ENCODE measurements at places on chromosomes 7 and 10.

GRCh38 chr7:12550956-12551355 lies 19.6 kb upstream of the SCIN start:
- no peak for DNase-seq

GRCh38 chr7:85714043-85714578 lies 527.3 kb upstream of the SEMA3D start:
- DNase-seq: no peak

DNA sequence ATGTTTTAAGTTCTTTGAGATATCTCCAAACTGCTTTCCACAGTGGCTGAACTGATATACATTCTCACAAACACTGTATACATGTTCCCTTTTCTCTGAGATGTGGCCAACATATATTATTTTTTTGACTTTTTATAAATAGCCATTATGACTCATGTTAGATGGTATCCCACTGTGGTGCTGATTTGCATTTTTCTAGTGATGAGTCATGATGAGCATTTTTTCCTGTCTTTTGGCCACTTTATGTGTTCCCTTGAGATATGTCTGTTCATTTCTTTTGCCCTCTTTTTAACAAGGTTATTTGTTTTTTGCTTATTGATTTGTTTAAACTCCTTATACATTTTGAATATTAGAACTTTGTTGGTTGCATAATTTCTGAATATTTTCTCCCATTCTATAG lies 1055.1 kb downstream of the NXPH1 start:
- no peak for DNase-seq

GRCh38 chr10:101140950-101141615 lies 10.0 kb downstream of the TLX1 start:
- DNase-seq: no peak

DNA sequence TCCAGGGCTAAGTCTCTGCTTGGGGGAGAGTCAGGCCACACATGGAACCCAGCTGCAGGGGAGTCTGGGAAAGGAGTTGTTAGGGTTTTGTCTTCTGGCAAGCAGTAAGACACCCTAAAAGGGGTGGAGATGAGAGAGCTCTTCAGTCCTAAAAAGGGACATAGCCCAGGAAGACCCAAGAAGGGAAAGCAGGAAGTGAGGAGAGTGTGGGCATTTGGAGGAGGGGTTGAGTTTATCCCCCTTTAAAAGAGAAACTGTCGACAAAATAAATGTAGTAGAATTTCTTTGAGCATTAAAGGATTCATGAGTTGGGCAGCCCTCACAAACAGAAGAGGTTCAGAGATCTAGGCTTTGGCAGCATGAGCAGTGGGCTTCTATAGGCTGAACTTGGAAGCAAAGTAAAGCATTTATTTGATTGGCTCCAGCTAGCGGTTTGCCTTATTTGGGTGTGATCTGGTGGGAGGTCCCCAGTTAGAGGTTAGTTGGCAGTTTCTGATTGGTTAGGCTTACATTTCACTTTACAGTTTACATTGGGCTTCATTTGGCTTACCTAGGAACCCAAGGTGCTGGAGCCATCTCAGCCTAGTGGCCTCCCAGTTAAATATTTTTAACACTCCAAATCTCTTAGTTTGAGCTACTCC lies 246.7 kb downstream of the CAMK1D start:
- no peak for DNase-seq

GRCh38 chr7:75667938-75668337 lies 70.8 kb downstream of the HIP1 start:
- DNase-seq: no peak

DNA sequence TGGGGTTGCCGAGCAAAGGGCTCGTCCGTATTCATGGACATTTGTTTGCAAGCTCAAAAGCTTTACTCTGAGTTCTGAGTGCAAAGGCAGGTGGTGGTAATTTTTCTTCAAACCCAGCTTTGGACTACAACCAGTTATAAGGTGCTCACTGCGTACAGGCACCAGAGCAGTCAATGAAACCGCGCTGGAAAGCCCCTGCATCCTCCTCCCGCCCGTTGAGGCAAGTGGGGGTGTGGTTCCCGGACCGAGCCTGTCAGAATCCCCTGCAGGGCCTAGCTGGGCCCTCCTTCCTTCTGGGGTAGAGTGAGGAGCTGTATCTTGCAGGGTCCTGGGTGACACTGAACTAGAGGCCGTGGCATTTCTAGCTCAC lies 22.3 kb downstream of the AMZ1 start:
- peak; percentile 76 for DNase-seq

- DNase-seq: no peak
Measured at GRCh38 chr7:155220903-155221302, 76.8 kb upstream of the INSIG1 start.

DNA sequence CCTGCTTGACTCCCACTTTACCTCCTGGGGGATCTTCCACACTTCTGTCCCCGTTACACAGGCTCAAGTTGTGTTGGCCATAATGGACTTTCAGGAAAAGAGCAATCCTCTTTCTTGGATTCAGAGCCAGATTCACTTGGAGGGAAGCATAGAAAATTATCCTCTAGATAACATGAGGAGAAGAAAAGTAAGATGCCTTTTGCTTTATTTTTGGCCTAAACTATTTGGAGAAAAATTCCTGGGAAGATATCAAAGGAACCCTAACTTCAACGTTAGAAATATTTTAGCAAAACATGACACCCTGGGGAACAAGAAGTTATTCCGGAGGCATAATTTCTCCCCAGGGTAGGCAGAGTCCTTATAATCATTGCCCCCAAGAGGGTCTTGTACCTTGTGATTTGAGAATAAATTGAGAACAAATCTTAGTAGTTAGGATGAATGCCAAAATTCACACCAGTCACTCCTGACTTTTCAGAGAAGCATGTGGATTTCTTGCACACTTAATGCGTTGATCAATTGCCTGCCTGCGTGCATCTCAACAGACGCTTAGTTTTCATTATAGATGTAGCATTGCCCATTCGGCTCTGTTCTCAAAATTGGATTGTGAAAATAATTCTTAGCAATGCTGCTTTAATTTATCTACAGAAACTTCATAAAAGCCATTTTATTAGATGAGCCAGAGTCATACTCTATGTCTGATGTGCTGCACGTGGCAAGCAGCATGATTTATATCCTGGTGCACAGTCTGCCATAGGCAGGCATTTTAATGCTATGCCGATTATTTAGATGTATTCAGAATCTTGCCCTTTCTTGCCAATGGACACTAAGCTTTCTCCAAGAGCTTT lies 224.4 kb downstream of the C7orf25 start:
- no peak for DNase-seq

- DNase-seq: peak; percentile 21
Measured at GRCh38 chr10:46227936-46228562, 58.7 kb upstream of the ANTXRL start.

- no peak for DNase-seq
Measured at GRCh38 chr10:103280031-103280430, 3.1 kb downstream of the INA start.

DNA sequence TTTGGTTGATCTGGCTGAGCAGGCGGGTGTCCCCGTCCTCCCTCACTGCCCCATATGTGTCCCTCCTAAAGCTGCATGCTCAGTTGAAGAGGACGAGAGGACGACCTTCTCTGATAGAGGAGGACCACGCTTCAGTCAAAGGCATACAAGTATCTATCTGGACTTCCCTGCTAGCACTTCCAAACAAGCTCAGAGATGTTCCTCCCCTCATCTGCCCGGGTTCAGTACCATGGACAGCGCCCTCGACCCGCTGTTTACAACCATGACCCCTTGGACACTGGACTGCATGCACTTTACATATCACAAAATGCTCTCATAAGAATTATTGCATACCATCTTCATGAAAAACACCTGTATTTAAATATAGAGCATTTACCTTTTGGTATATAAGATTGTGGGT lies 26.9 kb upstream of the TRIM56 start:
- DNase-seq: peak; percentile 76

GRCh38 chr7:138892006-138892630 lies 89.1 kb downstream of the KIAA1549 start:
- DNase-seq: no peak

GRCh38 chr10:5413012-5413938 lies 918 bp downstream of the NET1 start:
- DNase-seq: no peak

GRCh38 chr7:50866343-50867033 lies 83.8 kb upstream of the GRB10 start:
- no peak for DNase-seq

DNA sequence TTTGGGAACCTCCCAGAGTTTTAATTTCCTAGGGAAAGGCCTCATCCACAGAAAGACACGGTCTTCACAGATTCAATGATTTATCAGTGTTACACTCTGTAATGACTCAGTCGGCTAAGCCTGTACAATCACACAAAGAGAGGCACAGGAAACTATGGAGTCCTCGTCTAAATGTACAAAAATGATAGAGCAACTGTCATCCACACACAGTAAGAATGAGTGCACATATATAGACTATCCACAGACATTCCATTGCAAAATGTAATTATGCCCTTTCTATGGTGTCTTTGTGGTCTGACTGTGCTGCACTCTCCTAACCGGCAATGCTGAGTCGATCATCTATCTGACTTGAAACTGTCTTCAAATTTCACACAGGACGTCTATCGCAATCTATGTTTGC lies 3.5 kb upstream of the NAMPT start:
- no peak for DNase-seq

DNA sequence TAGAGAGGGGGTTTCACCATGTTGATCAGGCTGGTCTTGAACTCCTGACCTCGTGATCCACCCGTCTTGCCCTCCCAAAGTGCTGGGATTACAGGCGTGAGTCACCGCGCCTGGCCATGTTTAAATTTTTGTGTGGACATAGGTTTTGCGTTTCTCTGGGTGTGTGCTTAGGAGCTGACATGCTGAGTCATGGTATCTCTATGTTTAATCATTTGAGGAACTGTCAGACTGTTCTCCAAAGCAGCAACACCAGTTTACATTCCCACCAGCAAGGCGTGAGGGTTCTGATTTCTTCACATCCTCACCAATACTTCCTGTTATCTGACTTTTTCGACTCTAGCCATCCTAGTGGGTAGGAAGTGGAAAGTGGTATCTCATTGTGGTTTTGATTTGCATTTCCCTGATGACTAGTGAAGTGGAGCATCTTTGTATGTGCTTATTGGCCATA lies 153.7 kb downstream of the DNAJB6 start:
- DNase-seq: peak; percentile 51

GRCh38 chr7:143492799-143493739 lies 15.4 kb downstream of the TAS2R41 start:
- no peak for DNase-seq

DNA sequence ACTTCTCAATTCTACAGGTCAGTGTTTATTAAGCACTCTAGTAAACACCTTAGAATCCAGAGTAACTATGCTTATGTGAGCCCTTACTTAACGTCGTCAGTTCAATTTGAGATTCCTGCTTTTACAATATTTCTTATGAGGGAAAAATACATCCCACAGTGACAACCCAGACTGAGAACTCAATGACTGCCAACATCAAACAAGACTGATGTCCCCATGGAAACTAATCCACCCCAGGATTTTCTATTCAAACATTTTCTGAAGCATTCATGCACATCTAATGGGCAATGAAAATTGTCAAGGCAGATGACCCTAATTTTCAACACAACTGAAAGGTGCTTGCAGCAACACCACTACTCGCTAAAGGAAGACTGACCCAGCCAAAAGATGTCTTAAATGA lies 67.0 kb downstream of the ATE1 start:
- no peak for DNase-seq

- no peak for DNase-seq
Measured at GRCh38 chr10:57017356-57018037, 656.4 kb upstream of the ZWINT start.

DNA sequence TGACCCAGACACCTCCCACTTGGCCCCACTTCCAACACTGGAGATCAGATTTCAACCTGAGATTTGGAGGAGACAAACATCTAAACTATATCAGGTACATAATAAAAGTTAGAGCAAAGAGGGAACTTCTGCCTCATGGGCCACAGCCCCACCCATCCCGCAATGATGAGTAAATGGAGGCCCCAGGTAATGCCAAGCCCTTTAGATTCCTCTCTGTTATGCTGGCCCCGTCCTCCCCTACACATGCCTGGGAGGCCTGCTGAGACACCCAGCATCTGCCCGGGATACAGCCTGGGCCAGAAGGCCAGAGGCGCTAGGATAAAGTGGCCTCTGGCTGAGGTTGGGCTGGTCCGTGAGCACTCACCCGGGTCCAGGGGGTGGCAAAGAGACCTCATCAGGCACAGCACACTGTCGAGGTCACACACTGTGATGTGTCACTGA lies 185.5 kb upstream of the SH2B2 start:
- no peak for DNase-seq

DNA sequence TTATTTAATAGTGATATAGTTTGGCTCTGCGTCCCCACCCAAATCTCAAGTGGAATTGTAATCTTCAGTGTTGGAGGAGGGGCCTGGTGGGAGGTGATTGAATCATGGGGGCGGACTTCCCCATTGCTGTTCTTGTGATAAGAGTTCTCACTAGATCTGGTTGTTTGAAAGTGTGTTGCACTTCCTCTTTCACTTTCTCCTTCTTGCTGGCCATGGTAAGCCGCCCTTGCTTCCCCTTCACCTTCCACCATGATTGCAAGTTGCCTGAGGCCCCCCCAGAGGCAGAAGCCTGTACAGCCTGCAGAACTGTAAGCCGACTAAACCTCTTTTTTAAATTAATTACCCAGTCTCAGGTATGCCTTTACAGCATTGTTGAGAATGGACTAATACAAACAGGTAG lies 101.4 kb downstream of the MTPAP start:
- no peak for DNase-seq

DNA sequence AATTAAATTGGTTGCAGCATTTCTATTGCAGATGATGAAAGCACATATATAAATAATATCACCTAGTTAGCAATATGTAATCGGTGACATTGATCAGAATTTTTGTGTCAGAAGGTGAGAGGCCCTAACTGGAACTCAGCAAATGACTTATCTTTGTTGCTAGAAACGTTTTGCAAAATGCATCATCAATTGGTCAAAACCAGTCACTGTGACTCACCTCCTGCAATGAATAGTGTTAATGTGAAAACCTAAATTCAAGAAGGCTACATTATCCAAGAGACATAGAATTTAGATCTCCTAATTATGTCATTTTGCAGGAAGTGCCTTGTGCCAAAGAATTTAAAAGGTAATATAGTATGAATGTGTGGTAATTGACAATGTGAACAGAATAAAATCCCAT lies 9.8 kb upstream of the PNLIPRP3 start:
- no peak for DNase-seq

GRCh38 chr10:11154849-11155498 lies 137.3 kb downstream of the CELF2 start:
- DNase-seq: no peak

GRCh38 chr10:78648256-78648860 lies 420.4 kb upstream of the ZMIZ1 start:
- no peak for DNase-seq

GRCh38 chr7:98142658-98143057 lies 36.0 kb downstream of the LMTK2 start:
- DNase-seq: no peak

All from stimulated activated CD8-positive, alpha-beta memory T cell treated with anti-CD3 and anti-CD28 coated beads, Interleukin-4, amount 100 ng/mL, for 48 hours (primary cell).